Stimulated activated CD4-positive, alpha-beta T cell treated with anti-CD3 and anti-CD28 coated beads, Interleukin-12 subunit alpha, Interleukin-12 subunit beta, amount 100 ng/mL, for 24 hours (primary cell): ENCODE measurements at places on chromosomes 2 and 18.

DNA sequence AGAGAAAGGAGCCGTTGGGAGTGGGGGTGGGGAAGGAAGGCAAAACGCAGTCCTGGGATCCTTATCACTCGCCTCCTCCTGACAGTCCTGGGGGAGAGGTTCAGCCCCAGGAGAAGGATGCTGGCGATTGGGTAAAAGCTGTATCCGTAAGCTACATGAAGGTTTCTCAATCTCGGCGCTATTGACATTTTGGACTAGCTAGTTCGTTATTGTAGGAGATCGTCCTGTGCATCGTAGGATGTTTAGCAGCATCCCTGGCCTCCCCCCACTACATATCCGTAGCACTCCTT, 511 bp upstream of the TP53I3 start:
- DNase-seq = no peak

DNA sequence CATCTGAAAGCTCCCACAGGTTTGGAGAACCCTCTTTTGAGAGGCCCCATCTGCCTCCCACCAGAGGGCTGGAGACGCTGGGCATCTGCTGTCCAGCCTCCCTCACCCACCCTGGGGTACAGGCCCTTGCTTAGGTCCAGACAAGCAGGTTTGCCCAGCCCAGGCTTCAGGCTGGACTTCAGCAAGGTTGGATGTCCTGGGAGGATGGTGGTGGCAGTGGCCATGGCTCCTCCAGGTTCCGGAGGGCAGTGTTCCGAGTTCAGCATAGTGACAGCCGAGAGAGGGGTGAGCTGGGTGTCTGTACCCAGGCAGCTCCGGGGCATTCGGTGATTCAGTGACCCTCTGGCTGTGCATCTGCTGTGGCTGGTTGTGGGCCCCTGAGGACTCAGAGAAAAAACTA, 58.2 kb upstream of the HDAC4 start:
- no peak for DNase-seq

DNA sequence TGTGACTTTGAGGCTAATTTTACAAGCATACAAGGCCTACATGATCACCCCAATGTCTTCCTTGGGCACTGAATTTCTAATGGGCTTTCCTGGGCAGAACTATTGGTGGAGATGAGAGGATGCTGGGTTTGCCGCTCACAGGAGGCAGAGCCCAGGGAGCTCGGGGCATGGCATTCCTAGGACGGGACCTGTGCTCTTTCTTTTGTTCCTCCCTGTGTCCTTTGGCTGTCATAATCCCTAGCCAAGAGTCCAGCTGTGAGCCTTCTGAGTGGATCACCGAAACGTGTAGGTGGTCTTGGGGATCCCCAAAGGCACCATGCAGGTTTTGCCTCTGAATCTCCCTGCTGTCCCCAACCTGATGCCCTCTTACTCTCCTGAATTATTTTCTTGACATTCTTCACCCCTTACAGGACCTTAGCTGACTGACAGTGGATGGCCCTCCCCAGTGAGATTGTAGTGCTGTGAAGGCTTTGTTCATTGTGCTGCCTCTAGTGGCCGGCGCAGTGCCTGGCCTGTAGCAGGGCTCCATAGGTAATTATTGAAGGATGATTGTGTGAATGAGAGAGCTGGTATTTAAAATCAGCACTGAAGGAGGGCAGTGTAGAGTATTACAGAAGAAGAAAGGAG, 221.9 kb downstream of the ZNF407 start:
- no peak for DNase-seq

DNA sequence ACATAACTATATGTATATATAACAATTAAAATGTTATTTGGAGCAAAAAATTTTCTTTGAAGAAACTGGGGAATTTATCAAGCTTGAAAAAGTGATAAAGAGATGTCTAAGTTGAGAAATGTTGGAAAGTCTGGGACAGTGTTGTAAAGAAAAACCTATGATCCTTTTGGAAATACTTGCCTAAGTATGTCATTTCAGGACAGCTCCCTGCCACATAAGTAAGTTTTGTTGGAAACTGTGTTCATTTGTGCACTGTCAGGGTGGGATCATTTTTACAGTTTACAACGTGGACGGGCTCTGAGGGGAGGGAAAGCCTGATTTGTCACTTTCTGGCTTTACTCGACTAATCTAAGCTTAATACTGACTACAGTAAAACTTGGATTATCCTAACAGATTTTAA, 10.4 kb upstream of the COL3A1 start:
- DNase-seq = no peak

DNA sequence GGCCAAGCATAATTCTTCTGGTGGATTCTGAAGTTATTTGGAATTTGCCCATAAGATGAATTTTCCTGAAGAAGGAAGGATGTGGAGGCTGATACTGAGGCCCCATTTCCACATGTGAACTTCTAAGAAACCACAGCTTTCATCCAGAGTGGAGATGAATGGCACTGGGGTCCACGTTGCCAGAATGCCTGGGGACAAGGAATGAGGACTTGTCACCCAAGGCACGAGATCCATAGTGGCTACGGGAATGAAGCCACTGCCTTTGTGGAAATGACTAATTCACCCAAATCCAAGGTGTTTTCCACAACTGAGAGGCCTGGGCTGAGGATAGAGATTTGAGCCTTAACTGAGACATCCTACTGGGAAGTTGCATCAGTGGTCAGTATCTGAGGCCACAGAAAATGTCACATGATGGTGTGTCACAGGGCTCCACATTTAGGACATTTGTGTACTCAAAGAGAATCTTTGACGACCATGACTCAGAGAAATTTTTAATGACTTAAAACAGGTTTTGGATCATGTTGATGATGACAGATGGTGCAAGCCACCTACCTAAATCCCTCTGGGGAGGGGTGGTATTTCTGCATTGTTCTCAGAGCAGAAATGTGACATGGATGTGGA, 286.1 kb downstream of the SOX11 start:
- DNase-seq = no peak

- DNase-seq = no peak
Measured at GRCh38 chr2:160175169-160176134, 24.6 kb downstream of the ITGB6 start.

DNA sequence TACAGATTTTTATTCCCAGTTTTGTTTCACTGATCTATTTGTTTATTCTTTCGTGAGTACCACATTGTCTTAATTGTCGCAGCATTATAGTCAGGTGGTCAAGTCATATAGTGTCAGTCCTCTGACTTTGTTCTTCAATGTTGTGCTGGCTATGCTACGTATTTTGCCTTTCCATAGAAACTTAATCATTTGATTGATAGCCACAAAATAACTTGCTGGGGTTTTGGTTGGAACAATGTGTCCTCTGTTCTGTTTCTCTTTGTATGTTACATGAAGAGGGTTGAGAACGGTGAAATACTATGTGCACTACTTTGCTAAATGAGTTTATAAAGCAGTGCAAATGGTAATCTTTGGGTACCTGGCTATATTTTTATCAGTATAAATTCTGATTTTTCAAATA, 64.9 kb upstream of the TTC27 start:
- DNase-seq = no peak

- no peak for DNase-seq
Measured at GRCh38 chr2:60318544-60318943, 234.9 kb downstream of the BCL11A start.

GRCh38 chr18:78913830-78914231, 65.8 kb upstream of the SALL3 start:
- no peak for DNase-seq

GRCh38 chr2:158782616-158783015, 12.5 kb upstream of the DAPL1 start:
- DNase-seq = no peak

GRCh38 chr18:11215216-11215615, 65.8 kb upstream of the PIEZO2 start:
- no peak for DNase-seq

DNA sequence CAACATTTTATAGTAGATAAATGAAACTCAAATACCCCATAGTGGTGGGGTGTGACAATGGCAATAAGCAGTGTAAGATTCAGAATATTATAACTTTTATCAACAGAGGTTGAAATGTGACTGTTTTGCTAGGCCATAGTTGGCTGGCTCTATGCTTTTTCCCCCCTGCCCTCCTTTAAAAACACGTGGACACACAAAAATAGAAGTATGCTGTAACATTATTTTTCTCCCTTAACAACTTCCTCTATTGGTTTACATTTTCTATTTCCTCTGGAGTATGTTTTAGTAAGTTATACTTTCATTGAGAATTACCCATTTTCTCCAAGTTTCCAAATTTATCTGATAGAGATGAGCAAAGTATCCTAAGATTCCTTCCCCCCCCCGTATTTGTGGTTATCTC, 31.1 kb downstream of the NDUFAF7 start:
- DNase-seq = no peak

- DNase-seq = no peak
Measured at GRCh38 chr2:161676902-161677496, 52.8 kb downstream of the SLC4A10 start.

GRCh38 chr2:210676067-210676466, 119.7 kb downstream of the CPS1 start:
- no peak for DNase-seq

DNA sequence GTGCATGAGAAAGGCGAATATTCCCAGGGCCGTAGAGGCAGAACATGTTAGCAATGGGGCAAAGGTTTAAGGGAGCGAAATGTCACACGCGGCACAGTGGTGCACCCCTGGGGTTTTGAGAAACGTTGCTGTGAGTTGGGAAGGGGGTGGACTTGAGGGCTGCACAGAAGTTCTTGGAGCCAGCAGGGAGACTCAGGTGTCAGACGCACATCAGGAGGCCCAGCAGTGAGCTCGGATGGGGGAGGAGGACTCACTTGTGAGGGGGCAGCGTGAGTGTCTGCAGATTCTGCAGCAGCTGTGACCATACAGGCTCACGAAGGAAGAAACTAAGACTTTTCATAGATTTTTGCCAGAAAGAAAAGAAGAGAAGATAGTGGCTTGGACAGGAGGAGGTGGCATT, 218.2 kb downstream of the SNTG2 start:
- no peak for DNase-seq

DNA sequence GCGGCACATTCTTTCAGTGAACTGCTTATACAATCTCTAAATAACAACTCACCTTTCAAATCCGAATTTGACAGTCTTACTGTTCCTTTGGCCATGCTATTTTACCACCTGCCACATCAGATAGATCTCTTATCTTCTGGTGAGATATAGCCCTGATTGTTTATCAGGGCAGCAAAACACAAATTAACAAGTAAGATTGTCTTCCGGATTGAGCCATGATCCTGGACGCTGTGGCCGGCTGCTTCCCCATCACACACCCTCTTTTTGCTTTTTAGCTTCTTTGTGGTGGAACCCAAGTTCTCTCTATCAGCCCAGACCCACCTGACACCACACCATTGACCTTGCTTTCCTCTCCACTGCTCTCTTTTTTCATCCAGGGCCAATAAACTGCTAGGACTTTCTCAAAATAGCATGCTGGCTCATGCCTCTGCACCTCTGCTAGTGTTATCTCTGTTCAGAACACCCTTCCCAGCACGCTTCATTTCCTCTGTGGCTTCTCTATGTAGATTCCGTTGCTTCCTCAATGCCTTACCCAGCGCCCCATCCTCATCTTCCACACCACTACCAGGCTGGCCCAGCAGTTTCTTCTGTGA, 111.8 kb upstream of the CNTNAP5 start:
- DNase-seq = no peak

DNA sequence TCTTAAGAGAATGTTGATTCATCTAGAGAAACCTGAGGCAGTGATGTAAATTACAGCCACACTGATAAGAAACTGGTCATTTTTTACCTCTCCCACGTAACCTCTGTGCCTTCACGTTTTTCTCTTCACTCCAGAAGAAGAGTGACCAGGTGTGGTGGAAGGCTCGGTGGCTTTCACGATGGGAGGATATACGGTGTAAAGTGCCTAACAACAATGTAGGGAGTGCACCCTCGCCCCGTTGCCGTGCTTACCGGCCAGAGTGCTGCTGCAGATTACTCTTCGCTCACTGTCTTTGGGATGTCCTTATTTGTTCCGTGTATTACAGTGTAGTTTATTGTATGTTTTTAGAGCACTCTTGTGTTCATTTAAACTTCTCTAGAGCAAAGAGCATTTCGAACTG, 46.5 kb downstream of the NCK2 start:
- no peak for DNase-seq
